ENCODE measurements at places on chromosomes 7 and 10. TPM values are rescaled to one million over a fixed set of nuclear protein-coding genes. Genes with fewer than 3 reads are reported as not detected.

- no peaks in the 10 kb centered on the region for H3K27me3 ChIP-seq
- no peak overlapping the region for H3K4me3 ChIP-seq
- H3K27ac ChIP-seq: no peak overlapping the region
Observed at GRCh38 chr7:101112233-101112632, 14.7 kb upstream of the SERPINE1 start.

- DNase-seq: no peak
- H3K27ac ChIP-seq: no peak overlapping the region
- H3K4me1 ChIP-seq: peaks cover 6% of the 10 kb centered on the region
- no peak overlapping the region for H3K4me3 ChIP-seq
Observed at GRCh38 chr7:143345428-143345900, 17.0 kb downstream of the FAM131B start.

The ZSCAN25 gene
- total RNA-seq: 34.1 TPM

DNA sequence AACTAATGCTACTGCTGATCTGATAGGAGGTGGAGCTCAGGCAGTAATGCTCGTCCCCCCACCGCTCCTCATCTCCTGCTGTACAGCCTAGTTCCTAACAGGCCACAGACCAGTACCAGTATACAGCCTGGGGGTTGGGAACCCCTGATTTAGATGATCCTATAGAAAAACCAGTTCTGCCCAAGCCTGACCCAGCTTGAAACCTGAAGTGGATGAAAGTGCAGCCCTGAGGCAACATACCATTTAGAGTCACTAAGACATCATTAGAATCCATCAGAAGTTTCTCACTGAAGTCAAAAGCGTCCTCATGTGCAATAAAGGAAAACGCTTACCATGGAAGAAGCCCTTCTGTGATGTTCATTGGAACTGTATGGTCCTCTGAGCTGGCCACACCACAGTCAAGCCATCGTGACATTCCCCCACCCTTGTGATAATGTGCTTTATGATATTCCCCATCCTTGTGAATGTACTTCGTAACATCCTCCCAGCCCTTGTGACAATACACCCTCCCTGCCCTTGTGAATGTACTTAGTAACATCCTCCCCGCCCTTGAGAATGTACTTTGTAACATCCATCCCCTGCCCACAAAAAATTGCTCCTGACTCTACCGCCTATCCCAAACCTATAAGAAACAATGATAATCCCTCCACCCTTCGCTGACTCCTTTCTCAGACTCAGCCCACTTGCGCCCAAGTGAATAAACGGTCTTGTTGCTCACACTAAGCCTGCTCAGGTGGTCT, 65.9 kb upstream of the HECTD2 start:
- no peaks in the 10 kb centered on the region for H3K36me3 ChIP-seq
- no peak for DNase-seq
- H3K27me3 ChIP-seq: no peaks in the 10 kb centered on the region

The LRRTM3 gene
- not detected for total RNA-seq

DNA sequence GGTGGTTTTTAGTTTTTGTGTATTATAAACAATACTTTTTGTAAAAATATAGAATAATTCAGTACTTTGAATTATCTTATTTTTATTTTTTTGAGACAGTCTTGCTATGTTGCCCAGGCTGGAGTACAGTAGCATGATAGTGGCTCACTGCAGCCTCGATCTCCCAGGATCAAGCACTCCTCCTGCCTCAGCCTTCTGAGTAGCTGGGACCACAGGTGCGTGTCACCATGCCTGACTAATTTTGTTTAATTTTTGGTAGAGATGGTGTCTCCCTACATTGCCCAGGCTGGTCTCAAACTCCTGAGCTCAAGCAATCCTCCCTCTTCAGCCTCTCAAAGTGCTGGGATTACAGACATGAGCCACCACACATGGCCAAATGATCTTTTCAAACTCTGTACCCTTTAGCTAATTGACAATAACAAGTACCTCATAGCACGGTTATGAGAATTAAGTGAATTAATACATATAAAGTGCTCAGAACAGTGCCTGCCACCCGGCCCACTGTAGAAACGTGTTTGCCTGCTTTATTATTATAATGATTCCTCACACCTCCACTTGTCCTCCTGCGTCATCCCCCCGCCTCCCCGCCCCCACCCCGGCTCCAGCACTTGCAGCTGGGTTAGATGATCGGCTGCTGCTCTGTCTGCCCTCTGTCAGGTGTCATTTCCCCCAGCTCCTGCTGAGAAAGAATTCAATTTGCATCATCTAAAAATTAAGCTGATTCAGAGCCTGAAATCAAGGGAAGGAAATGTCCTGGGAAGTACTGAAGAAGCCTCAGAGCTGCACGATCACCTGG, 53.6 kb upstream of the NRF1 start:
- H3K4me1 ChIP-seq: no peaks in the 10 kb centered on the region
- H3K36me3 ChIP-seq: no peaks in the 10 kb centered on the region
- no peak overlapping the region for H3K4me3 ChIP-seq
- no peak for DNase-seq
- H3K27ac ChIP-seq: no peak overlapping the region

GRCh38 chr7:139648941-139649425, 125.5 kb downstream of the CLEC2L start:
- H3K4me3 ChIP-seq: no peak overlapping the region
- no peak for DNase-seq
- no peaks in the 10 kb centered on the region for H3K27me3 ChIP-seq
- H3K36me3 ChIP-seq: no peaks in the 10 kb centered on the region
- peak overlapping the region; percentile 58 for H3K27ac ChIP-seq

The CFAP70 gene
- total RNA-seq: 8.6 TPM

The ABCB8 gene
- 23.7 TPM for total RNA-seq

The HOGA1 gene
- total RNA-seq: 31.6 TPM

The NEBL gene
- 39.1 TPM for total RNA-seq

DNA sequence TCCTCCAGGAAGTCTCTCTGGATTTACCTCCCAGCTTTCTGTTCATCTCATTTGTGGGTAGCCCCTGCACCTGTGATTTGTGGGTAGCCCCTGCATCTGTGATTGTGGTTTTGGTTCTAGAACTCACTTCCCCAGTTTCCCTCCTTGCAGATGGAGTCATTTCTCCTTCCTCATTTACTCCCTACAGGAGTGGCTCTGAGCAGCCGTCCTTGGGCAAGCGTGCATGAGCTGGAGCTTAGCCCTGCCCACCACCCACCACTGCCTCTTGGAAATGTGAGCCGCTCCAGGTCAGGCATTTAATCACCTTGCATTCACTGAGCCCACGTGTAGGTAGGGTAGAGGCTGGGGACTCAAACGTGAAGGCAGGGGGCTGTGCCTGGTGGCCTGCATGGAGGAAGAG, 8.2 kb downstream of the COL26A1 start:
- H3K4me1 ChIP-seq: no peaks in the 10 kb centered on the region
- H3K27ac ChIP-seq: no peak overlapping the region
- no peak overlapping the region for H3K4me3 ChIP-seq
- H3K36me3 ChIP-seq: no peaks in the 10 kb centered on the region
- no peak for DNase-seq
- peaks cover 21% of the 10 kb centered on the region for H3K27me3 ChIP-seq

- no peaks in the 10 kb centered on the region for H3K4me1 ChIP-seq
- H3K36me3 ChIP-seq: no peaks in the 10 kb centered on the region
- H3K27me3 ChIP-seq: no peaks in the 10 kb centered on the region
- H3K27ac ChIP-seq: peak overlapping the region; percentile 52
- no peak overlapping the region for H3K4me3 ChIP-seq
Observed at GRCh38 chr10:78740976-78741915, 327.5 kb upstream of the ZMIZ1 start.

The FBXL13 gene
- total RNA-seq: 1.3 TPM

DNA sequence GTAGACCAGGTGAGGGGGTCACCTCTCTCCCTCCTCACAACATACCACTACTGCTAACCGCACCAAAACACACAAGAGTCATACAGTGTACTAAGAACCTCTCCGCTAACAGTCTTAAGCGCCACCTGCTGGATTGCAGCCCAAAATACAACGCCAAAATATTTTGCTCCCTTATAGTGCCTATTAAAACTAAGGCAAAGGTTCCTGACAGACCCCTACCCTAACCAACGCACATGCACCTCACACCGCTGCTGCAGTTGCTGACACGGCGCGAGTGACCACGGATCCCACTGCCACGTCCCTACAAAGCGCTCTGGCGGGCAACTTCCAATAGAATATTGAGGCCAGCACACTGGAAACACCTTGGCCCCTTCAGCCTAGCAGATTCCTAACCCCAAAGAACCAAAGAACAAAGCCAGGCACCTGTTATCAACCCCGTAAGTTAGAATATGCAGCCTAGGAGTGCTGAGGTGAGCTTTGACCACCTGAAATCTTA, 563.6 kb upstream of the SEMA3D start:
- H3K4me3 ChIP-seq: no peak overlapping the region
- no peaks in the 10 kb centered on the region for H3K27me3 ChIP-seq
- H3K36me3 ChIP-seq: no peaks in the 10 kb centered on the region
- no peak overlapping the region for H3K27ac ChIP-seq
- DNase-seq: no peak
- H3K4me1 ChIP-seq: no peaks in the 10 kb centered on the region

DNA sequence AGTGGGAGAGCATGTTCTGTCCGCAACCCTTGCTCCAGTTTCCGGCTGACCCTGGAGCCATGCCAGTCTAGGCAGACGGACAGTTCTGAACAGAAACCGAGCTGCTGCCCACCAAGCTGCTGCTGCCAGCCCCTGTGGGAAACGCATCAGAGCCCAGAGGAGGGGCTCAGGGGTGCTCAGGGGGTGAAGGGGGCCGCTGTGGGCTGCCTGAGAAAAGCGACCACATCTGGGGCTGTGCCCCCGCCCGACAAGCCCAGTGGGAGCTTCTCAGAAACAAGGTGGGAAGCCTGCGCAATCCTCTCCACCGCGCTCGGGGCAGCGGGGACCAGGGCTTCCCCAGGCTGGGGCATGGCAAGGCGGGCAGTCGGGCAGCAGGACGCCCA, 38.8 kb upstream of the CFAP46 start:
- no peaks in the 10 kb centered on the region for H3K27me3 ChIP-seq
- no peak overlapping the region for H3K27ac ChIP-seq
- H3K4me1 ChIP-seq: no peaks in the 10 kb centered on the region
- DNase-seq: no peak
- no peak overlapping the region for H3K4me3 ChIP-seq

- no peaks in the 10 kb centered on the region for H3K4me1 ChIP-seq
- H3K4me3 ChIP-seq: no peak overlapping the region
- no peaks in the 10 kb centered on the region for H3K27me3 ChIP-seq
Observed at GRCh38 chr10:78436222-78436573, 402.5 kb downstream of the RPS24 start.

GRCh38 chr7:55277916-55278315, 87.2 kb upstream of the LANCL2 start:
- no peak overlapping the region for H3K27ac ChIP-seq
- no peaks in the 10 kb centered on the region for H3K36me3 ChIP-seq
- no peak overlapping the region for H3K4me3 ChIP-seq

DNA sequence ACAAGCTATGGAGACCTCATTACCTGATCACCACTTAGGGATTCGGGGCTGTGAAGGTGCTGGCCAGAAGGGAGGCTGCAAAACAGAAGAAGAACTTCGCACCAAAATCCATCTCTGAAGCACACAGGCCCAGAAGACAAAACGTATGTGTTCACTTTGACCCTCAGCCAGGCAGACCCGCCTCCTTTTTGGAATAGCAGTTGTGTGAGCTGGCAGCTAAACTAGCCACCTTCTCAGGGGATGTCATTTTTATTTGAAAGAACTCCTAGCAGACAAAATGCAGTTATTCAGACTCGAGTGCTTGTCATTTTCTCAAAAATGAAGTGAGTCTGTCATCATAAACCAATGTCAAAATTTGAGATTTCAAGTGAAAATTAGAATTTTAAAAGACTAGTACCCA, 71.7 kb downstream of the TNS3 start:
- H3K4me3 ChIP-seq: no peak overlapping the region
- no peaks in the 10 kb centered on the region for H3K27me3 ChIP-seq
- DNase-seq: no peak
- no peaks in the 10 kb centered on the region for H3K36me3 ChIP-seq
- H3K4me1 ChIP-seq: peaks cover 77% of the 10 kb centered on the region

DNA sequence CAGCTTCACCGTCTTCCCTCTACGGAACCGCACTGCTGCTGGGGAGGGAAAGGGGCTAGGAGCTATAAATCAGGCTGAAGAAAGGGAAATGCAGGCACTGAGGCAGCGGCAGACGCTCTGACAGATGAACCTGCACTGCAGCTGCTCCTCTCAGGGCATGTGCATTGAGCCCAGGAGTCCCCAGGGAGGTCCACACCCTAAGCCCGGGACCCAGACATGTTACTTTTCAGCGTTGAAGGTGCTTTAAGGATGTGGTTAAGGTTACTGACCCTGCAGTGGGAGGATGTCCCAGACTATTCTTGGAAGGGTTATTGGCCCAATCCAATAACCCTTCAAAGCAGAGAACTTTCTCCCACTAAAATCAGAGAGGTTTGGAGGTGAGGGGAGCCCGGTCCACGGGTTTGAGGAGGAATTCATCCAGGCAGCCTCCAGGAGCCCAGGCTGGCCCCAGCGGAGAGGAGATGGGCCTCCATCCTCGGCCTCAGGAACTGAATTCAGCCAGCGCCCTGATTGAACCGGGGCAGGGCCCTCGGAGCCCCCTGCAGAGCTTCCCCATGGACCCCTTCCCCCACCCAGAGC, 75.4 kb downstream of the ADARB2 start:
- DNase-seq: no peak
- H3K27ac ChIP-seq: no peak overlapping the region
- H3K27me3 ChIP-seq: no peaks in the 10 kb centered on the region

DNA sequence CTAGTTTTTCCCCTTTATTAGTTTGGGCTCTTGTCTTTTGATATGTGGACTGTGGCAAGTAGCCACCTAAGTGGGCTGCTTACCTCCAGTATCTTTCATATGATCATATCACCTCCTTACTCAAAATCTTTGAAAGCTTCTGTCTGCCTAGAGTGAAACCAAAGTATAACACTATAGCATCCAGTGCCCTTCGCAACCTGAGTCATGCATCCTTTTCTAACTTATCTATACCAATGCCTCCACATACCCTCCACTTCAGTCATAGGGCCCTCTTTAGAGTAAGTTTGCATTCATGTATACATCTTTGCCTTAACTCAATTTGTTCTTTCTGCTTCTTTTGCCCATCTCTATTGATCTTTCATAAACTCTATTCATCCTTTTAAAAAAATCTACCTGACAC, 15.7 kb upstream of the MACC1 start:
- H3K4me3 ChIP-seq: no peak overlapping the region
- no peaks in the 10 kb centered on the region for H3K36me3 ChIP-seq
- no peak overlapping the region for H3K27ac ChIP-seq
- no peak for DNase-seq
- H3K27me3 ChIP-seq: no peaks in the 10 kb centered on the region

DNA sequence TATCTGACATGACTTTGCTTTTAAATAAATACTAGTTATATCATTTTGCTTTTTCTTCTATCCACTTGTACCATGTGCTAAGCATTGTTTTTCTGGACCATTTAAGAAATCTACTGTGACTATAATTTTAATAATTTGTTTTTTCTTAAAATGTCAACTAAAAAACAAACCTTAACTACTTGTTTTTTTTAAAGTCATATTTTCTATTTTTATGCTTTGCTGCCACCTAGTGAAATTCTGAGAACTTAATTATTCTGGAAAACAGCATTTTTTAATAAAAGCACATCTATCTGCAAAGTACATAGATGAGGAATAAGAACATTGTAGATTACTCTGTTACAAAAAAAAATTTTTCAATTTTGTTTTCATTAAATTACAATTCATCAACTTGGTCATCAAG, 47.4 kb downstream of the ORC5 start:
- H3K36me3 ChIP-seq: peaks cover 22% of the 10 kb centered on the region
- no peaks in the 10 kb centered on the region for H3K27me3 ChIP-seq
- no peak overlapping the region for H3K27ac ChIP-seq
- H3K4me1 ChIP-seq: peaks cover 4% of the 10 kb centered on the region
- no peak overlapping the region for H3K4me3 ChIP-seq

The TMEM26 gene
- total RNA-seq: 0.22 TPM

The SSMEM1 gene
- not detected for total RNA-seq

The SFRP5 gene
- total RNA-seq: 519 TPM
